ENCODE measurements at places on chromosomes 6 and 20.

- DNase-seq: no peak
Measured at GRCh38 chr6:90502866-90503407, 83.9 kb downstream of the MAP3K7 start.

DNA sequence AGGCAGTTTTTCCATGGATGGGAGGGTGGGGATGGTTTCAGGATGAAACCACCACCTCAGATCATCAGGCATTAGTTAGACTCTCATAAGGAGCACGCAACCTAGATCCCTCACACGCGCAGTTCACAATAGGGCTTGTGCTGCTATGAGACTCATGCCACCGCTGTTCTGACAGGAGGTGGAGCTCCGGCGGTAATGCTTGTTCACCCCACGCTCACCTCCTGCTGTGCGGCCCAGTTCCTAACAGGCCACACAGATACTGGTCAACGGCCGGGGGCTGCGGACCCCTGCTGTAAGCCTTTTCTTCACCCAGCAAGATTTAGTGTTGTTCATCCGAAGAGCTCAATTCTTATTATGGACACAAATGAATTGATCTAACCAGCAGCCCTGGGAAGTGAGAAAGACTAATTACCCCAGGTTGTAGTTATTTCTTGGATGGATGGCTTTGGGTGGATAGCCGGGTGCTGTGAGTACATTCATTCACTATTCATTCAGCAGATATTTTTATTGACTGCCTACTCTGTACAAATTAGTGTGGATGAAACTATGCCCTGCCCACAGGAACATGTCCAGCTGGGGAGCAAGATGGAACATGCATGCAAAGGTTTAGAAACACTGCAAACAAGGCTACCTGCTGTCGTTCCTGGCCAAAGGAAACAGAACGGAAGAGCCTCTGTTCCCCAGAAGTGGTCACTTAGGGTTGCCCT, 57.2 kb downstream of the RIOK1 start:
- DNase-seq: no peak

- no peak for DNase-seq
Measured at GRCh38 chr20:4375881-4376280, 345.8 kb upstream of the PRND start.

- DNase-seq: no peak
Measured at GRCh38 chr6:3759646-3760232, 8.2 kb upstream of the PXDC1 start.

DNA sequence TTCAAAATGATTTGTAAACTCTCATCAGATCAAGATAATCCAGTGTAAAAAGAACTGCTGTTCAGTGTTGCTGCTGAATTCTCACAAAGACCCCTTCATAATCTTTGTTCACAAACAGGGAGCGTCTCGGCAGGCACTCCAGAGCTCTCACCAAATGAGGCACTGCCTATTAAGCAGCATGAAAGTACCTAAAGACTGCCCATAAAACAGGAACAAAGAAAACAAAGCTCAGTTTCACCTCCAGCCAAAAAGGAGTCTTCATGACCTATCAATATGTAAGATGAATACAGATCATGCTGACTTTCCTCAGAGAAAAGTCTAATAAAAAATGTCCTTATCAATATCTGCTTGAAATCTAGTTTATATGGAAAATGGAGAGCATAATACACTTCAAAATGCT, 41.8 kb downstream of the GPR63 start:
- no peak for DNase-seq

DNA sequence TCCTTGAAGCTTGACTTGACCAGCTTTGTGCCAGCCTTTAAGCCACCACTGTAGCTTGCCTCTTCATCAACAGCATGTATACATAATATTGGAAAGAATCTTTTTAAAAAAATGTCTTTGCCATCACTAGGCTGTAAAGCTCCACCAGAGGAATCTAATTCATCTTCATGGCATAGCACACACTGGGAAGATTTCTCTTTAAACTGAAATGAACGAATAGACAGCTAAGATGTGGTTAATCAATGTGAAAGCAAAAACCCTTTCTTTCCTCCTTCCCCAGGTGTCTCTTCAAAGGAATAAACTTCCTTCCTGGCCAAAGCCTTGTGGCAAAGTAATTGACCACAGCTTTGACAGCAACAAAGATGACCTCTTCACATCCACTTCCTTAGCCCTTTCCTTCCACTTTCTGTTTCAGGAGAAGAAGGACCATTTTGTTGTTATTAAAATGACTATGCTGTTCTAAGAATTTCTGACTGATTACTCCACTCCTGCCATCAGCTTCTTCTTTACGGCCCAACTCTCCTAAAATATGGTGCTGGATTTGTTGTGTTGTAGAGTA, 428.7 kb upstream of the SOX4 start:
- no peak for DNase-seq

GRCh38 chr20:62220666-62221568, 839 bp upstream of the HRH3 start:
- no peak for DNase-seq

- no peak for DNase-seq
Measured at GRCh38 chr6:36340306-36340617, 3.6 kb upstream of the BNIP5 start.

- DNase-seq: no peak
Measured at GRCh38 chr20:57690525-57690924, 19.3 kb downstream of the PMEPA1 start.

DNA sequence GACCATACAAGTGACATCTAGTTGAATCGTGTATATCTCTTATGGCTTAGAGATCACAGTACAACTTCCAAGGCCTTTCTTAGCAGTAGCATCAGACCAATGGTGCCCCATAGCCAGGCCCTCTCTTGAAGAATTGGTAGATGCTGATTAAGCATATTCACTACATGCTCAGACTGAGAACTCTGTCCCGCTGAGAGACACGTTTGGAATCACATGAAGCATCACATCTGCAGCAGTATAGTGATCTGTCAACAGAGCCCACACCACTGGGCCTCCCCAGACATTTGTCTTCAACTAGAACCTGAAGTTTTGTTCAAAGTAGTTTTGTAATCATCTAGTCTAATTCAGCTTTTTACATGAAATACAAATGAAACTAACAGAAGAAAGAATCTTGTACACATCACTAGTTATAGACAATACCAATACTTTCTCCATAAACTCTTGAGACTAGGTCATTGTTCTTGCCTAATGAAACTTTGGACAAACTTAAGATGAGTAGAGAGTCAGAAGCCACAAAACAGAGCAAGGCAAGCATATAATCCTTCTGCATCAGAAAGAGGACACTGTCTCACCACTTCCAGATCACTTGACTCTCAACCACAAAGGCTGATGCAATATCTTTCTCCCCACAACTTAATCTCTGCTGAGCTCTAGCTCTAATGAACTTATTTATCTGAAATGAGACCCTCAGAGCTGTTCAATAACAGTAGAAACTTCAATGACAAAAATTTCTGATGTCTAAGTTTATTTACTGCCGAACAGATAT, 182.7 kb downstream of the TBX18 start:
- no peak for DNase-seq

DNA sequence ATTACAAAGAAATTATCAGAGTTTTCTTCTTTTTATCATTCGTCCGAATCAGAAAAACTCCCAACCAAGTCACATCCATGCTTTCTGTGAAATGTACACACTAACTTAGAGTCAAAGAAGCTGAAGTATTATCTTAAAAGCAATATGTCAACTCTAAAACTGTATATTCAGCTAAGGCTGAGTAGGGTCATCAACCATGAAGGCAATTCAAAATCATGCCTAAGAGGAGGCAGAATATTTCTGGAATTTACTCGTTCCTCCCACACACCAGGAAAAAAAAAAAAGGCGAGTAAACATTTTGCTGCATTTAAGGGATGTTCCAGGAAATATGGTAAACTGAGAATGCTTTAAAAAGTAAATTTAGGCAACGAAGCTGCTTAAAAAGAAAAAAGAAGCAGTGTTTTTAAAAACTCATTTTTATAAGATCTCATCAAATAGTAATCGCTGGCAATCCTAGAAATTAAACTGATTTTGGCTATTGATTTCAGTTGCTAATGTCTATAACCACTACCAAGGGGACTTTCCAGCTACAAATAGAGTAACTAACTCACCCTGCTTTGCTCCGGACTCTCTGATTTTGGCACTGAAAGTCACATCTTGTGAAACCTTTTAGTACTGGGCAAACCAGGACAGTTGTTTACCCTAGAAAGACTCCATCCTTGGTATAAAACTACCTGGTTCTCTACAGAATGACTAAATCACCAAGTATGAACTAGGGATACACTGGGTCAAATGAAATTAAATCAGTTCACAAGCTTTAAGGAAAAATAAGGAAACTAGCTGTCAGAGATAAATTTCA, 82.8 kb downstream of the MBOAT1 start:
- DNase-seq: no peak

- no peak for DNase-seq
Measured at GRCh38 chr6:132695773-132696172, 18.1 kb downstream of the VNN1 start.

DNA sequence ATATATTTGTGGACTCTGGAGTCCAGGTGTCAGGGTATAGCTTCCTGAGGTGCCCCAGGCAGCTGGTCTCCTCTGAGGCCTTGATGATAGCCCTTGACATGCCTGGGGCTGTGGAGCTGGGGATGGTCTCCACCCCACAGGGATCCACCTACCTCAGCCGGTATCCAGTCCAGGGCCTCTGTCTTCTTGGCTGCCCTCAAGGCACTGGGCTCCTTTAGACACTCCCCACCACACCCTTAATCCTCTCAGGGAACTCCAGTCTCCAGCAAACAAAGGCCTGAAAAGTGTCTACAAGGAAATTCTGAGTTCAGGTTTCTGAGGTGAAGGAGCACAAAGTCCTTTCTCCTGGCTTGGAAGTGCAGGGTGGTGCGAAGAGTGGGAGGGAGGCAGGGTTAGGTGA, 44.6 kb upstream of the DDR1 start:
- no peak for DNase-seq

GRCh38 chr6:92023410-92023966, 1395.9 kb downstream of the EPHA7 start:
- no peak for DNase-seq

DNA sequence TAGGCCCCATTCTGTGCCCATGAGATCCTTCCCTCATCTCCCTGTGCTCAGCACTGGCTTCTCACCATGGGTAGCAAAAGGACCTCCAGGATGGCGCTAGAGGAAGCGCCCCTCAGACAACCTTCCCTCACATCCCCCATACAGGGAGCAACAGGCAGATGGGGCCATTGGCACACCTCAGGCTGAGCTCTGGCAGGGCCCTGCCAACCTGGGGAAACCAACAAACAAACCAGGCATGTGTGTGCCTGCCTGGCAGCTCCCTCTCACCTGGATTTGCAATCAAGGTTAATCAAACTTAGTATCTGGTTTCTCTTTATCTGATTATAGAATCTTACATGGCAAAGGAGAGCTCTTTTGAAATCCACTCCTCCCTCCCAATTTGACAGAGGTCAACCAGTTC, 134.9 kb downstream of the SLC23A2 start:
- no peak for DNase-seq

DNA sequence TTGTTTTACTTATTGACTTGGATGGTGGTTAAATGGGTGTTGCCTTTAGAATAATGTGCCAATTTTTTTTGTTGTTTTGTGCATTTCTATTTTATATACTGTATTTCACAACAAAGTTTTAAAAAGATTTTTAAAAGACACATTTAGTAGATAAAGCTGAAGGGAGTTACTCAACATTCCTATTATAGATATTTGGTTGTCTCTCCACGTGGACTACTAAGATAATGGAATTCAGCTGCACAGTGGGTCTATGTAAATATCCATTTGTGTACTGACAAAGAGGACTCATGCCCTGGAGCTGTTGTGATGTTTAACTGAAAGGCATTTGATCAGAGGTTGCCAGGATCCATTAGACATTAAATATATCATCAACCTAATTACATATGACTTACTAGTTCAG, 23.2 kb upstream of the FAM135A start:
- no peak for DNase-seq

GRCh38 chr6:156348424-156348823, 428.8 kb upstream of the ARID1B start:
- no peak for DNase-seq

GRCh38 chr20:46347841-46348803, 39.8 kb upstream of the CDH22 start:
- DNase-seq: no peak

DNA sequence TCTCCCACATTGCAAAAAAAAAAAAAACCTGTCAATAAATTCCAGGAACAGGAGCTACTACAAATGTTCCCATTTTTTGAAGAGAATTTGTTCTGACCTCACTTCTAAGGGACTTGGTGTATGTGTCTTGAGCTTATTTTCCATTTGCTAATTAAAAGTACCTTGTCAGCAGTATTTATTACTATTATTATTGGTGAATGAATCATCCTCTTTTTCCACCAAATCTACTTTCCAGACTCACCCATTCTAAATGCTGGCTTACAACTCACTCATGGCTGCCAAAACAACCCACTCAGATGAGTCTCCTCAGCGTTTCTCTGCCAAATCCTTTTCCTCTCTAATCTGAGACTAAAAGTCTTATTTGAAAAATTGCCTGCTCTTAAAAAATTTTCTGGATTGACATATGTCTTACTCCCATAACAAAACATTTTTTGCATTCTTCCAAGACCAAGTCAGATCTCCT, 33.2 kb upstream of the TASP1 start:
- no peak for DNase-seq

DNA sequence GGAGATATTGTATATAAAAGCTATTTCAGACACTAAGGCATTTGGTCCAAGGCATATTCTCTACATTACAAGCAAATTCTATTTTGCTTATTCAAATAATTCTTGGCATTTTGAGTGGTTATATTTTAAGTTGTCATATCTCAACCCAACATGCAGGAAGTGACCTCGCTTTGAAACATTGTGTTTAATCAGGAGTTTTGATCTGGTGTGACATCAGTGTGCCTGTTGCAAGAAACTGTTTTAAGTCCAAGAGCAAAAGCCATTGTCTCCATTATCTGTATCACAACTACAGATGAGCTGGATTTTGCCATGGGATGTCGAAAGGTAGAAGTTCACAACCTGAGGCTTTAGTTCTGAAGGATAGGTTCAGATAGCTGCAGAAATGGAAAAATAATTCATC, 509.9 kb upstream of the ID4 start:
- DNase-seq: no peak

DNA sequence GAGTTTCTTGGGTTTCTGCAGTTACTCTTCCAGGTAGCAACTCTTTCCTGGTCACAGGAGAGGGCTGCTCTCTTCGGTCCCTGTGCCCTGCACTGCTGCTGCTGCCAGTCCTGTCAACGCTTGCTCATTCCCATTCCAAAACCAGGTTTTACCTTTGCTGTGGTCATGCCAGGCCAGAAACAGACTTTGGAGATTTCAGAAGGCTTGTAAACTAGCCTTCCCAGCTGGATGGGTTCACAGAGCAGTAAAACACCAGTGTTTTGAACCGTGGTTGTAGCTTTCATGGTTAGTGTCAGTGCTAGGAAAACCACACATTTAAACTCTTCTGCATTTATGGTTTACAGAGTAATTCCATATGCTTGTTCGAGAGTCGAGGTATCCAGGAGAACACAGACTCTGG, 16.2 kb downstream of the ARFGEF2 start:
- no peak for DNase-seq

- no peak for DNase-seq
Measured at GRCh38 chr6:80226151-80226550, 119.7 kb downstream of the BCKDHB start.

DNA sequence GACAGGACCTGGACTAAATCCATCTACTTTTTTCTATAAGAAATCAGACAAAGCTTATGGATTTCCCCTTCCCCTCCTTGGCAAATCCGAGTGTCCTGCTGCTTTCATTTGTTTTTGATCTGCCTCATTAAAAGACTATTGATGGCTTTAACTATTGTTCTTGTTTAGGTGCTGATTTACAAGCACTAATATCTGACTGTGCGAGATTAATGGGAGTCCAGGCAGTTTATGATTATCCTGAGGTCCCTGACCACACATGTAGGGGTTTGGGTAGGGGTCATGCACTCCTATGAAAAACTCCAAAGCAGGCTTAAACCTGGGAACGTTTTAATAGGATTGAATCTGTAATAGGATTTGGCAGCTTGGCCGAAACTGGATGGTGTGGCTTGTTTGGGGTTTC, 317.5 kb upstream of the POU3F2 start:
- DNase-seq: no peak
